ENCODE measurements at places on chromosomes 4 and X.

DNA sequence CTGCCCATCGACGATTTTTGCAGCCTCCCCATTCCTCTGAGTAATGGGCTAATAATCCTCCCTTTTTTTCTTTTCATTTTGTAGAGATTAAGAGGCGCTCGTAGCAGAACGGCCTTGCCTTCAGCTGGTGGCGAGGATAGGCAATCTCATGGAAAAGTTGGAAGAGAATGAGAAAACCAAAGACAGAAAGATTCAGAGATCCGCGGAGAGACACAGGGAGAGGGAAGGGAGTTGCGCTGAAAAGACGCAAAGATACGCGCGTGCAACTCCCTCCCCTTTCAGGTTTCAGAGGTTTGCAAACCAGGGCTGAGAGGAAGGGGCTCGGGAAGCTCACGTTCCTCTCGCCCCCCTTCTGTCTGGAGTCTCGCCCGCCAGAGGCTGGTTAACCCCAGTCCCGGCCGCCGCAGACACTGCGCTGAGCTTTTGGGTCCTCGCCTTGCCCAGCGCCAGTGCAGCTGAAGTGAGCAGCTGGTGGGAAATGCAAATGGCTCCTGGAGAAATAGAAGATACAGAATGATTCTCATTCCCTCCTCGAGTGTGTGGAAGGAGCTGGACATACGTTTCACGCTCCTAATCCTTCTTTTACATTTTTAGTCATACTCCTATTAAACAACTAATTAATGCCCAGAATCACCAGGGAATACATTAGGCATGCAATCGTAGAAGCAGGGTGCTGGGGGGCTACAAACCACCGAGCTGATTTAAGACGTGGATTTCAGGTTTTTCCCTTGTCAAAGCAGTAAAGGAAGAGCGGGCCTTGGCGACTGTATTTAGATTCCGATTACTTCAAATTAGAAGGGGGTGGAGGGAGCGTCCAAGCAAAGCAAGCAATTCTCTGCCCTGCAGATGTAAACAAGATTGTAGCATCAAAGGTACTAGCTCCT is 16.6 kb upstream of the PITX2 start:
- DNase-seq, result no peak

DNA sequence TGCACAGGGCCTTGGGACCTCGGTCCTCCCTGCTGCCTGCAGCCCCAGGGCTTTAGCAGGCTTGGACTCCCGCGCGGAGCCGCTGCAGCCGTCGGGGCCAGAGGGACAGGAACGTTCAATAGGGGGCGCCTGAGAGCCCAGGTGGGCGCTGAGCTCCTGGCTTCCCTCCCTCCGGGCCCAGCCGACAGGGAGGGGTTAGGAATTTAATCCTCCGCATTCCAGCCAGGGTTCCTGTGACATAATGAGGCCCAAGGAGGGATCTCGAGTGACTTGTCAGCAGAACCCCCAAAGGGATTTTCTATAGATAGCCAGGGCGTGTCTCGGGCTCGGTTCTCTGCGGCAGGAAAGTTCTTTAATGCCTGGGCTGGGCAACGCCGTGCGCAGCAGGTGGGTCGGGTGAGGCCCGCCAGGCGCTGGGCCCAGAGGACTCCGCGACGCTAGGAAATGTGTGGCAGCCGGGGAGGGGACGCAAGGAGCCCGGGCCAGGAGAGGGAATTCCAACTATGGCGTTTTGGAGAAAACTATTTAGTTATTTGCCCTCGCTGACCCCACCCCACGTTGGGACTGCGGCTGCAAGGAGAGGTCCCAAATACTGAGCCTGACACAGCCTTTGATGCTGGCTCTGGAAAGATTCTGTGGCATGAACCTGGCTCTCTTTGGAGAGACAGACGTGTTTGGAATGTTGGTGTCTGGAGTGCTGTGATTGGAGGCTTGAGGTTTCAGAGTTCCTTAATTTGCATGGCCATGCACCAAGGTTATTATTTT is 285.2 kb upstream of the GATB start:
- DNase-seq, result no peak

- DNase-seq, result no peak
Observed at GRCh38 chrX:5086388-5086787, 1142.3 kb downstream of the NLGN4X start.

DNA sequence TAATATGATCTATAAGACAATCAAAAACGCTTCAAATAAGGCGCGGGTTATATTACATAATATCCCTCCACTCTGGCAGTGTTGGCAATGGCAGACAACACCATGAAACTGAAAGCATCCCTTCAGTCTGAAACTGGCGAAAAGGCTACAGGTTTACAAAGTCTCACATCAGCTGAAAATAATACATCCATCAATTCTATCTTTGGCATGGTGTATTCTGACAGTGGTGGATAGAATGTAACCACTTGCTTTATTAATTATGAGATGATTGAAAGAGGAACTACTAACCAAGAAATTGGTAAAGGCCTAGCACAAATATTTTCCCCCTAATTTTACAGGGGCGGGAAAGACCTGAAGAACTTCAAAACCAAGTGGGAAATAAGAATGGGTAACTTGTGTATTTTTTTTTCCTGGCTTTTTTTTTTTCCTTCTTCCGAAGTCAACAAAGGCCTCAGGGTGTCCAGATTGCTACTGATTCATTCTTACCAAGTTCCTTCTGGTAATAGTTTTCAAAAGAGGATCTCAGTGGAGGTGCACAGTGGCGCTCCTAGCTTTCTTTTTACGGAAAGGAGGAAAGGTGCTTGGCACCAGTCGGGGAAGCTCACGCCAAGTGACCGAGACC is 728 bp downstream of the UBA6 start:
- no peak for DNase-seq

DNA sequence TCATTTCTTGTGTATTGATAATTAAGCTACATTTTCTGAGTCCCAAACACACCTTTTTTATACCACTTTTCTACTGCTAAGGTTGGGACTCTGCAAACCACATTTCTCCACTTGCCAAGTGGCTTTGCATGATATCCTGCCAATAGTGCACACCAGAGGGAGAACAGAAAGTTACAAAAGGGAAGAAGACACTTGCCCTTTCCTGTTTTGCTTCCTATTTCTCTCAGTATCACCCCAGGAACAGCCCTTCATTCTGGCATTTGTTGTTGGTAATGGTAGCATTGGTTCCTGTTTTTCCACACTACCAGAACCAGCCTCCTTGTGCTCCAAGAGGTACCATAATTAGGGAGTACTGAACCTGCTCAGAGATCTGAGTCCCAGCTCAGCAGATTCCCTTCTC is 87.1 kb downstream of the HDX start:
- no peak for DNase-seq

DNA sequence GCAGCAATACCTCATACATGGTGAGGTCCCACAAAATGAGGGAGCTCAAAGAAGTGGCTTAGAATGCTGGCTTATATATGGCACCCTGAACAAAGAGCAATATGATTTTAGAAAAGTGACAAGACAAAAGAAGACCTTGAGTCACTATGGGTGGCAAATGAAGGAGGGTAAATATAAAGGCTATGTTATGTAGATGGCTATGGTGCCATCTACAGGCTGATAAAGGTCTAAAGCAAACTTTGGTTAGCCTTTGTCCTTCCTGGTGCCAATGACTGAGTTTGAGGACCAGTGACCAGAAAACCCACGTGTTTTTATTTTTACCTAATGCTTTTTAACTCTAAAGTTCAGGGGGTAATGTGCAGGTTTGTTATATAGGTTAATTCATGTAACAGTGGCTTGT is 151.8 kb downstream of the CCNG2 start:
- no peak for DNase-seq

DNA sequence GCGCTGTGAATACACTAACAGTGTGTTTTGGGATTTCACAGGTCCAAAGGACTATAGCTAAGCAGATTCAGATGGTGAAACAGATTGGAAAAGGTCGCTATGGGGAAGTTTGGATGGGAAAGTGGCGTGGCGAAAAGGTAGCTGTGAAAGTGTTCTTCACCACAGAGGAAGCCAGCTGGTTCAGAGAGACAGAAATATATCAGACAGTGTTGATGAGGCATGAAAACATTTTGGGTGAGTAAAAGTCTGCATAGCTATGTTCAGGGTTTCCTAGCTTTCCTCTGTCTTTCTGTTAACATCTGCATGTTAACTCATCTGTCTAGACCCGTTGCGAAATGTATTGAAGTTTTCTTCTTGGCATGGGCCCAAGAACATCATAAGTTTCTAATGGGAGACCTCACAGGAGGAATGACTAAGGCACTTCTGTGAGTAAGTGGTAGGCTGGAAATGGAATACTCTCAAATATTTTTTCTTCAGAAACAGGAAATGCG is 372.1 kb downstream of the BMPR1B start:
- DNase-seq, result no peak

DNA sequence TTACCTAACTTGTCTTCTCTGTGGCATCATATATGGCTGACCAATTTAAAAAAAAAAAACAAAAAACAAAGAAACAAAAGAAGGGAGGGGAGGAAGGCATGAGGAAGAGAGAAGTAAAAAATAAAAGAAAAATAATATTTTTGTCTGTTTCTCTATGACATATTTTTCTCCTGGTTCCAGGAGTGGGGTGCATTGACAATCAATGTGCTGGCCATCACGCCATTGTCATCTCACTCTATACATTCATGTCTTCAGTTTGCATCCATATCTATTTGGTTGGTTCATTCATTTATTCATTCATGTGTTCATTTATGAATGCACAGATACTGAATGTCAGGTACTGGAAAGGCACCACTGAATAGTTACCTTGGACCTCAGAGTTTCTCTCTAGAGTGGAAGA is 183.4 kb downstream of the DCHS2 start:
- no peak for DNase-seq

GRCh38 chrX:55213381-55213780 is 6.8 kb upstream of the PAGE5 start:
- DNase-seq, result no peak

DNA sequence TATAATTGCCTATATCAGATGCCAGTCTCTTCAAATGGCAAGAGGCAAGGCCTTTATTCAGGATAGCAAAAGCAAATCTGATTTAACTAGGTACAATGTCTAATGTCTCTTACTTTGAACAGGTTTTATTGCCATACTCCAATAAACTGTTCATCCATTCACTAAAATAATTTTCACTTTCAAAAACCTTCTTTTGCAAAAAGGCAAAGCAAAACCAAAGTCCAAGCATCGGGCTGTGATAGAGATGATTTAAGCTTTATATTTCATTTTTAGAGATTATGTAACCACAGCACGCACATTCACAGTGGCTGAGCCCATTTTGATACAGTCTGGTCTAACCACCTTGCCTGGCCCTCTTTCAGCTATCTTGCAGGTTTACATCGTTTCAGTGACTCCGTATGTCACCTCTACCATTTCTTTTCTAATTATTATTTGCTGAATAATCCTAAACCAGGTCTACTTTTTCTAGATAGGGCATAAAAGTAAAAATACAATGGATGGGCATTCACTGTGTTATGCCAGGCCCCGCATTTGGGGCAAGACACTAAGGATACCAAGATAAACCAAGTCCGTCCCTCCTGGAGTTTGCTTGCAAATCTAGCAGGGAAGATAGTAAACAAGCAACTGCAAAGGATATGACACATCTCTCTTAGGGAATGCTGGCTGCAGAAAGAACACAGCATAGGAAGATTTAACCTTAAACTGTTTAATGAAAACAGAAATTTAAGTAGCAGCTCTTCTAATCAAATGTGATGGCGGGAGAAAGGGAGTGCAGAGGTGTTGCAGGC is 1.8 kb downstream of the CASP3 start:
- no peak for DNase-seq

- no peak for DNase-seq
Observed at GRCh38 chr4:102632241-102633065, 128.3 kb downstream of the MANBA start.

- no peak for DNase-seq
Observed at GRCh38 chrX:137479386-137479785, 86.5 kb upstream of the ZIC3 start.

GRCh38 chr4:141174457-141174856 is 41.2 kb upstream of the RNF150 start:
- no peak for DNase-seq

- no peak for DNase-seq
Observed at GRCh38 chr4:67575232-67576058, 16.9 kb downstream of the STAP1 start.

DNA sequence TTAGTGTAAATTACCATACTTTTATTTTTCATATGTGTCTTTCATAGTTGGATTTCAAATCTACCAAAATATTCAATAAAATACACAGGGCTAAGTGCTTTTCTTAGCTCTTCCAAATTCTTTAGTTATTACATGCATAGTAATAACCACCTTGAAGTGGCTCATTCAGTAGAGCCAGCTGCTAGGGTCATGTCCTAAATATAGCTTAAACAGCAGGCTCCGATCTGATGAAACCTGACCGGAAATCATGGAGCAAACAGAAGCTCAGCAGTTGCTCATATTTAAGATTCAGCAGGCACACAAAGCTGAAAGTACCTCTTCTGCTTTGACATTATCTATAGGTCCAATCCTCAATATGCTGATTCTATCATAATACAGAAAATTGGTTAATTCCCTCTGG is 1470.4 kb downstream of the ADGRL3 start:
- no peak for DNase-seq

DNA sequence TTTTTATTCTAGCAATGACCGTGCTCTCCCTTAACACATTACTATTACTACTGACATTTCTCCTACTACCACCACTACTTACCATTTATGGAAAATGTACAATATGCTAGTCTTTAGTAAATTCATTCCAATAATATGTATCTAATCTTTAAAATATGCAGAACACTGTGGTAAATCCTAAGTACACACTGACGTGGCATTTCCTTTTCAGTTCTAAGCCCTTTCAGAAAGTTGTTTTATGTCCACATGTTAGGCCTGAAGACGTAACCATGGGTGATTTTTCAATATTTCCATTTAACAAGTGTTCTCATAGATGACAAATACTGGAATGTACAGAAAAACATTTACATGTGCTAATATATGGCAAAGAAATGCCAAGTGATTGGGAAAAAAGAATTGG is 268.6 kb upstream of the SLIT2 start:
- DNase-seq, result no peak

- no peak for DNase-seq
Observed at GRCh38 chr4:48687313-48688051, 92.6 kb downstream of the FRYL start.

- DNase-seq, result no peak
Observed at GRCh38 chr4:56787380-56787779, 34.1 kb downstream of the SPINK2 start.

All from omental fat pad (tissue), 4 donors.